D721Med (cell line): ENCODE measurements at places on chromosomes 12 and 14.
A peak's percentile ranks its signal among the peaks of the same experiment; 100 is the strongest.

DNA sequence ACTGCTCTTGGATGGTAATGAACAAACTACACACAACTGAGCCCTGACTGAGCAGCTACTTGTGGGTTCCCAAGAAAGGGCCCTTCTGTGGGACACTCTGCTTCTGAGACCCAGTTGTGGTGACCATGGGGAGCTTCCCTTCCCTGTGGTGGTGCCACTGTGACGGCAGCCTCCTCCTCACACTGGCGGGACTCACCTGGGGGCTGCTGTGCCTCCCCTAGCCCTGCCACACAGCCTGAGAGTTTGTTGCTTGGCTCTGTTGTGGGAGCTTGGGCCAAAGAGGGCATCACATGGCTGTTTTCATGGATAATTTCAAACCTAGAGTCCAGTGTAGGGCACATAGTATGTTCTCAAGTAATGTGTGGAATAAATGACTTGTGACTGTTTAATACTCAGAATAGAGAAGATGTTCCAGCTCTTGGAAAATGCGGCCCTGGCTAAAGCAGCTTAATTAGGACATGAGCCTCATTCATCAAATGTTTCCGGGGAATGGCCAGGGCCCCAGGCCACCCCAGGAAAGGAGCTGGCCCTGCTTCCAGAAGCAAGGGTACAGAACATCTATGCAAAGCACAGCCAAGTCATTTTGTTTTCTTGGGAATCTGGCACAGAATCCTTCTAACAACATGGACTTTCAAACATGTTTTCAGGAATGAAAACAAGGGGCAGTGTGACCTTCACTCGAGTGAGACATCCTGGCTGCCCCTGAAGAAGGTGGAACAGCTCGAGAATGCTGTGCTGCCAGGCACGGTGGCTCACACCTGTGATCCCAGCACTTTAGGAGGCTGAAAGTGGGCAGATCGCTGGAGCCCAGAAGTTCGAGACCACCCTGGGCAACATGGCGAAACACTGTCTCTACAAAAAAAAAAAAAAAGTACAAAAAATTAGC lies 21.2 kb downstream of the ZFYVE21 start:
- DNase-seq, result peak; percentile 3

DNA sequence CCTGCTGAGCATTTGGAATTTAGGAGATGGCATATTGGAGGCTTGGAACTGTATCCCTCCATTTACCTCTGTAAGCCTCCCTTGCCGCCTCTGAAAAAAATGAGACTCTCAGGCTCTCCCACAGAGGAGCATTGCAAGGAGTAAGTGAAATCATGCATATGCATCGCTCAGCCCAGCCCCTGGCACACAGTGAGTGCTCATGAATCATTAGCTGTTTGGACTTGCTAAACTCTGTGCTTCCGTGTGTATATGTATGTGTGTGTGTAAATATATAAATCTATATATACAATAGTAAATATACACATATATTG lies 17.1 kb upstream of the TBX3 start:
- no peak for DNase-seq

GRCh38 chr14:35213143-35213788 lies 78.9 kb upstream of the PSMA6 start:
- DNase-seq, result no peak

- no peak for DNase-seq
Observed at GRCh38 chr14:55097881-55098560, 31.0 kb upstream of the LGALS3 start.

- no peak for DNase-seq
Observed at GRCh38 chr12:67909091-67909531, 80.1 kb upstream of the IFNG-AS1 start.

- no peak for DNase-seq
Observed at GRCh38 chr12:61687407-61687806, 572.8 kb upstream of the USP15 start.

DNA sequence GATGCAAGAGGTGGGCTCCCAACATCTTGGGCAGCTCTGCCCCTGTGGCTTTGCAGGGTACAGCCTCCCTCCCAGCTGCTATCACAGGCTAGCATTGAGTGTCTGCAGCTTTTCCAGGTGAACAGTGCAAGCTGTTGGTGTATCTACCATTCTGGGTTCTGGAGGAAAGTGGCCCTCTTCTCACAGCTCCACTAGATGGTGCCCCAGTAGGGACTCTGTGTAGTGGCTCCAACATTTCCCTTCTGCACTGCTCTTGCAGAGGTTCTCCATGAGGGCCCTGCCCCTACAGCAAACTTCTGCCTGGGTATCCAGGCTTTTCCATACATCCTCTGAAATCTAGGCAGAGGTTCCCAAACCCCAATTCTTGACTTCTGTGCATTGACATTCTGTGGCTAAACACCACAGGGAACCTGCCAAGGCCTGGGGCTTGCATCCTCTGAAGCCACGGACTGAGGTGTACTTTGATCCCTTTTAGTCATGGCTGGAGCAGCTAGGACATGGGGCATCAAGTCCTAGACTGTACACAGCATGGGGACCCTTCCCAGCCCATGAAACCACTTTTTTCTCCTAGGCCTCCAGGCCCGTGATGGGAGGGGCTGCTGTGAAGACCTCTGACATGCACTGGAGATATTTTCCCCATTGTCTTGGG lies 24.0 kb upstream of the SLC38A1 start:
- no peak for DNase-seq

DNA sequence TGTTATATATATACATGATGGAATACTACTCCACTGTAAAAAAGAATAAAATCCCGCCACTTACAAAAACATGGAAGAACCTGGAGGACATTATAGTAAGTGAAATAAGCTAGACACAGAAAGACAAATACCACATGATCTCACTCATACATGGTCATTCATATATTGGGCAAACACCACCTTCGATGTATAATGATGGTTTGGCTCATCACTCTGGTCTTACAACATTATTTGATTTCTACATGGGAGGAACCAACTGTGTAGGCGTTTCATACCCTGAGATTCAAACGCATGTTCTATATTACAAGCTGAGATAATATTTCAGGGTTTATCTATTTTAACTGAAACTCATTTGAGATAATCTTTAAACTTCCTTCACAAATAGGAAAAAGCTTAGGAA lies 48.3 kb downstream of the ABCD2 start:
- DNase-seq, result no peak
